ENCODE measurements at places on chromosomes 5 and 9. TPM values are rescaled to one million over a fixed set of nuclear protein-coding genes. Genes with fewer than 3 reads are reported as not detected.

Gene SH3TC2
- total RNA-seq = 2.4 TPM

Gene IL17B
- 0.26 TPM for total RNA-seq

Gene TAS2R1
- not detected for total RNA-seq

Gene IQGAP2
- 2.2 TPM for total RNA-seq

Gene PCDHGA10
- total RNA-seq = 8.3 TPM

Gene SAPCD2
- total RNA-seq = 3.7 TPM

Gene TMEM171
- 1.3 TPM for total RNA-seq

Gene RNF180
- 7.6 TPM for total RNA-seq

Data from smooth muscle cell of the pulmonary artery (primary cell).